ENCODE measurements at places on chromosomes 12 and 14.

DNA sequence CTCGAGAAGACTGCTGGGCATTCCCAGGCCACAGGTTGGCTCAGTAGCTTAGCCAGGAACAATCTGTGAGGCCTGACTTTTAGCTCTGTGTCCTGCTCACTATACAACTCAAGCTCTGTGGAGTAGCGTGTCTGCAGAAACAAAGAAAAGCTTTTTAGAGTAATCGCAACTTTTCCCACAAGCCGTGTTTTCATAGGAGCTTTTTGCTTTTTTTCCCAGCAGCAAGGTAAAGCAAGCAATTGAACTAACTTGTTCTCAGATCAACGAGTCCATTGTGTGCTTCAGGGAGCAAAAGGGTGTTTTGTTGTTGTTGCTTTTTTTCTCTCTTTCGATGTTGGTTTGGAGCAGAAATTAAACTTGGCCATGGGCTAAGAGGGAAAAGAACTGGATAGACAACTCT is 97.3 kb upstream of the BCL2L14 start:
- DNase-seq, result no peak

- DNase-seq, result no peak
These were observed 165.5 kb downstream of the SLC5A8 start for GRCh38 chr12:101044512-101045059.

DNA sequence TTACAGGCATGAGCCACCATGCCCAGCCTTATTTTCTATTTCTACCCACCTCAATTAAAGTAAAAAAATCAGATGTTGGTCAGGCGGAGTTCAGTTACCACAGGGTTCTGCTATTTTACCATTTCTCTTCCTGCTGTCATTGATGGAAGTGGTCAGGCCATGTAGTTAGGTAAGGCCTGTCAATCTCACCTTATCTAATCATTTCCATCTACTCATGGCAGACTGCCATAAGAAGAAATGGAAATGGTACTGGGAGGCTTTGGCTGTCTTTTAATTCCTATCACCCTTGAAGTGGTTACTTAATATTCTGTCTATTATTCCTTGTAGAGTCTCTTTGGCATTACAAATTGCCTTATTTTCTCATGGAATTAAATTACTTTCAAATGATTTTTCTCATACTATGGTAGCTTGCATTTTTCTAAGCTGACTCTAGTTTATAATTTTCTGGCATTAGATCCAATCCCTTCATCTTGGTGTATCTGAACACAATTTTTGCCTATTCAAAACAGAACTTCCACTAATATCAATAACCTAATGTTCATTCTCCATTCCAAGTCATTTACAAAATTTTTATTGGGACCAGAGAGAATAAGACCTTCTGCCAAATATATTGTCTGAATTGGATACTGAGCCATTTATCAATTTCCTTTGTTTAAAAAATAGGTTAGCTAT is 198.7 kb downstream of the DACT1 start:
- no peak for DNase-seq

DNA sequence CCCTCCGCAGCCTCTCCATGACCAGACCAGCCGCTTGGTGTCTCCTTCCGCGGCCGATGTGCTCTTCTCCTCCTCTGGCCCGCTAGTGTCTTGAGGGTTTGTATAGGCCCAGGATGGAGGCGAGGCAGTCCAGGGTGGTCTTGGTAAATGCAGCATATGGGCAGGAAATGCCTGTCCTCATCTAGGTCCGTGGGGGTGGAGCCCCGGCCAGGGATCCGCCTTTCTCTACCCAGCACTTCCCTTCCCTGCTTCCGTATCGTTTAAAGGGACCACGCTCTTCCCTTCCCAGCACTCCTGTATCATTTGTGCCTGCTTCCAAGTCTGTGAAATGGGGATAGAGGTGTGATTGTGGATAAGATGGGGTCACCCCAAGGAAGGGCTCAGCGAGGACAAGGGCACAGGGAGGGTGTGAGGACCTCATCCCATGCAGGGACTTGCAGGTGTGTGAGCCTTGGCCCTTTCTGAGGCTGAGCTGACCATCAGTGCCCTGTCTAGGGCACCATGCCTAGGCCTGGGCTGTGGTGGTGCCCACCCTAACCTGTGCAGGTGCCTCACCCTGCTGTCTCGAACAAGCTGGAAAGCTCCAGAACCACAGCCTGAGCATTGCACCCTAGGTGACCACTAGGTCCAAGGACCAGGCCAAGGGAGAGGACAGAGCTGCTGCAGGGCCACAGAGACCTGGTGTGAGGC is 326.8 kb upstream of the RTL1 start:
- DNase-seq, result no peak

- no peak for DNase-seq
These were observed 84.8 kb downstream of the PRKCH start for GRCh38 chr14:61406198-61406597.

DNA sequence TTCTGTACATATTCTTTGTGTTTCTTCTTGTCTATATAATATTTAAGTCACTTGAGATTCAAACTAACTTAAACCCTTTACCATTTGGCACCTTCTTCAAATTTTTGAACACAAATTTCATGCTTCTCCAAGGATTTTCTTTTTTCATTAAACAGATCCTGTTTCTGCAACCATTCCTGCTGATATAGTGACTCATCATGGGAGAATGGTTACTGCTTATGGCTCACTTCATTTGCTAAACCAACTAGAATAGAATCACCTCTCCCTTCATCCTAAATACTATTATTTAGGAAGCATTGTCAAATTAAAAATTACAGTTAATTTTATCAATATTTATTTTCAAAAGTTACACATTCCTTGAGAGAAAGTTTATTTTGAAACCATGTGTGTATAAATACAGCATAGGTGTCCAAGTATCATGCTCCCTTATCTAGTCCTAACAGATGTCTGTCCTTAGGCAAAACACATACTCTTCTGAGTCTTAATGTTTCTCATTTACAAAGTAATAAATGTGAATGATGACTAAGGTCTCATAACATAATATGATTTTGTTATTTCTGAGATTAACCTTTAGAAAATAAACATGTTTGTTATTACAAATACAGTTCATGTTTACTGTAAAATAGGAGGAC is 40.7 kb downstream of the PLCZ1 start:
- no peak for DNase-seq

All from MV-4-11 (cell line).